Fibroblast of skin of left biceps (primary cell): ENCODE measurements at places on chromosomes 3 and 15.

- DNase-seq, result no peak
These were observed 20.2 kb downstream of the CPOX start for GRCh38 chr3:98573181-98573728.

DNA sequence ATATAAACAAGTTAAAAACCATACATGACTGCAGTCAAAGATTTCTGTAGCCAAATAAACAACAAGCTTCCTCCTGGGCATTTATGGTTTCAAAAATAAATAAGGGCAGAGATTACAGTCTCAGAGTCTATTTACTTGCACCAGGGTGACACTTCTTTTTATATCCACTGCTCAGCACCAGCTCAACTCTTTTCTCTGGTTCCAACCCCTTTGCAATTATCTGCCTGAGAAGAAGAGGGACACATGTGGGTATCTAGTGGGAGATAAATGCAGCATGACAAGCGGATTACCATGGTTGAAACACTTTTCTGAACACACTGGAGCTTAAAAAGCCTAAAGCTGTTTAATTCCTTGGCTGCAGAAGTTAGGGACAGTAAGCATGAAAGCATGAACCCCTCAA is 311.5 kb downstream of the CNTN3 start:
- DNase-seq, result no peak

- no peak for DNase-seq
These were observed 22.5 kb upstream of the BHLHE40 start for GRCh38 chr3:4956738-4957137.

DNA sequence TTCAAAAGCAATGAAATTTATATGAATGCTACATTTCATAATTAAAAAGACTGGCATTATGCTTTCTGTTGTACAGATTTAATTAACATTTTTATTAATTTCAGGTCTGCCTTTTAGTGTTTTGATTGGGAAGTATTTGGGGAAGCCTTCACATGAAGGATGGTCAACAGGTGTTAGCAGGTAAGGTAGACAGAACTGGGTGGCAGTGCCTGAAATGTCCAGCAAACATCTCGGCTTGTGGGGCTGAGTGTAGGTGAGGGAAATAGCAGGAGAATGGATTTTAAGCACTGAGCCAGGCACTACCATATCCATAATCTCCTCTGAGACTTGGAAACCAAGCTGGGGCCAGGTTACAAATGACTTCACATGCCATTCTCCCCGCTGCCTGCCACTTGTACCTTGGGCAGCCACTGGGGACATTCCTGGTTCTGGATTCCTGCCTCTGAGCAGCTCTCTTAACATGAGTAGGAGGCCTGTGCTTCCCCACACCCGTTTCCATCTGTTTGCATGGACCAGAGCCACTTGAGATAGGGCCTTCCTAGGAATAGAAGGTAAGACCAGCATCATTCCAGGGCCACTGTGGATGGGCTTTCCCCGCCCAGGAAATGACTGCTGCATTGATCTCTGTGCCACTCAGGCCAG is 125.9 kb upstream of the HES1 start:
- no peak for DNase-seq

DNA sequence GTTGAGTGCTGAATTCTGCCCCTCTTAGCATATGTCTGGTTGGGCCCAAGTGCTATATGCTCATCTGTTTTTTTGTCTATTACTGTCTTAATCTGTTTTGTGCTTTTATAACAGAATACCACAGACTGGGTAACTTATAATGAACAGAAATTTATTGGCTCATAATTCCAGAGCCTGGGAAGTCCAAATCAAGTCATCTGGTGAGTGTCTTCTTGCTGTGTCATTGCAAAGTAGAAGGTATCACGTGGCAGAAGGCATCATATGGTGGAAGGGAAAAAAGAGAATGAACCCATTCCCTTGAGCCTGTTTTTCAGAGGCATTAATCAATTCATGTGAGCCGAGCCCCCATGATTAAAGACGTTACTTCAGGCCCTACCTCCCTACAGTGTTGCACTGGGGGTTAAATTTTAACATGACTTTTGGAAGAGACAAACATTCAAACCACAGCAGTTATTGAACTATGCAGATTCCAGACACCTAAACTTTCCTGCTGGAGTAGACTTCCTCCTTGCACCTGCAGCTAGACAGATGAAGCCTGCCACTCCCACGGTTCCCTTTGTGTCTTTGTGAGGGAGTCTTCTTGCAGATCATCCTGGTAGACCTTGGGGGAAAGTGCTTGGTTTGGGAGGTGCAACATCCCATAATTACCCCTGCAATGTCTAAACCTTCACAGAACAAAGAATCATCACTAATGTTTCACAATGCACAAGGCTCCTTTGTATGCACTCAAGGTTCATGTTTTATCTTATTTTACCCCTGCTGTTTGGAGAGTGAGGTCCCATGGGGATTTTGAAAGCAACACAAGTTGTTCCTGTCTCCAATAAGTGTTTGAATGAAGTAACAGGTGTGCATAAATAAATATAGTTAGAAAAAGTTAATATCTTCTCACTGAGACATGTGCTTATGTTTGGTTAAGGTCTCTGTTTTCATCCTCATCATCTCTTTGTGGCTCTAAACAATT is 64.7 kb upstream of the XCR1 start:
- no peak for DNase-seq

DNA sequence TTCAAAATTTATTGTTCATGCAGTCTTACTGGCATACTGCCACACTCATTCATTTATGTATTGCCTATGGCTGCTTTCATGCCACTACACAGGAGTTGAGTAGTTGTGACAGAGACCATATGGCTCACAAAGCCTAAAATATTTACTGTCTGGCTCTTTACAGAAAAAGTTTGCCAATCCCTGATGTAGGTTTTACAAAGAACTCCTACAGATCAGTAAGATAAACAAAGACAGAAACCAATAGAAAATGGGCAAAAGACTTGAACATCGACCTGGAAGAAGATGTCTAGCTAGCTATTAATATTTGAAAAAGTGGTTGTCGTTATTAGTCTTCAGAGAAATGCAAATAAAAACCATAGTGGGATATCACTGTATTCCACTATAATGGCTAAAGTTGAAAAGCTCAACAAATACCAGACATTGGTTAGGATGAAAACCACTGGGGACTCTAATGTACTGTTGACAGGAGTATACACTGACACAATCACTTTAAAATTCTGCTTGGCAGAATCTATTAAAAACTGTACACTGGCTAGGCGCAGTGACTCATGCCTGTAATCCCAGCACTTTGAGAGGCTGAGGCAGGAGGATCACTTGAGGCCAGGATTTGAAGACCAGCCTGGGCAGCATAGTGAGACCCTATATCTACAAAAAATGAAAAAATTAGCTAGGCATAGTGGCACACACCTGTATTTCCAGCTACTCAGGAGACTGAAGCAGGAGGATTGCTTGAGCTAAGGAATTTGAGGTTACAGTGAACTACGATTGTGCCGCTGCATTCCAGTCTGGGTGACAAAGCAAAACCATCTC is 87.7 kb downstream of the NEO1 start:
- no peak for DNase-seq

GRCh38 chr3:72633534-72633933 is 214.7 kb downstream of the SHQ1 start:
- no peak for DNase-seq

DNA sequence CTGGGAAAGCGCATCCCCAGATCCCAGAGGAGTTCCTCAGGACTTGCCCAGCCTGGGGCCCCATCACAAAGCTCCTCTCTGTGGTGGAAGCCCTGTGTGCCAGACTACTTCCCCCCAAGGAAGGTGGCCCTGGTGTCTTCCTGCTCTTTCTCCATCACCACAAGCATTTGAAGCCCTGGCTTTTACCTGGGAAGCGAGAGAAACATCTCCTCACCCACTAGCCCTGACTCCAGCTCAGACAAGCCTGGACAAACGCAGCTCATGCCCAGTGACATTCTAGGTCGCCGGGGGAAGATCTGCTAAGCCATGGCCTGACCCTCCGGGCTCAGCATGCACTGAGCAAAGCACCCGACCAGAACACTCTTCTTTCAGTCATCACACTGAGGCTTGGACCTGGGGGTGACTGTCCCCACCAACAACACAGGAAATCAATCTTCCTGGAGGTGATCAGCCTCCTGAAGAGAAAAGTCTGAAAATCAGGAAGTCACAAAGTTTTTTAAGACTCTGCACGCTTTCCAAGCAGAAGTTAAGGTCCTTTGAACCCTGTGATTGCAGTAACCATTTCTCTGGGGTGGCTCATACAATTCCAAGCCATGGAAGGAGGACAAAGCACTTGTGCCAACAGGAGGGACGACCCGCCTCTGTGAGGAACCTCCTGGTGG is 40.8 kb downstream of the KLHL25 start:
- DNase-seq, result no peak

GRCh38 chr3:10370429-10370828 is 49.5 kb upstream of the SEC13 start:
- DNase-seq, result no peak

GRCh38 chr15:87123676-87124382 is 1044.2 kb downstream of the AGBL1 start:
- DNase-seq, result no peak

DNA sequence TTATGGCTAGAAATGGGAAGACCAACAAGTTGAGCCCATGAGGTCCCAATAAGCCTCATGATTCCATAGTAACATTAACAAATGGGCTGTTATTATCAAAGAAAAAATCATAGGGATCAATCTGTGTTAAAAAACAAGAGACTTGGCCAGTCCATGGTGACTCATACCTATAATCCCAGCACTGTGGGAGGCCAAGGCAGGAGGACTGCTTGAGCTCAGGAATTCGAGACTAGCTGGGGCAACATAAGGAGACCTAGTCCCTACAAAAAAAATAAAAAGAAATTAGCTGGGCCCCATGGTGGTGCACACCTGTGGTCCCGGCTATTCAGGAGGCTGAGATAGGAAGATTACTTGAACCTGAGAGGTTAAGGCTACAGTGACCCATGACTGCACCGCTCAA is 124.8 kb downstream of the DMXL2 start:
- no peak for DNase-seq

DNA sequence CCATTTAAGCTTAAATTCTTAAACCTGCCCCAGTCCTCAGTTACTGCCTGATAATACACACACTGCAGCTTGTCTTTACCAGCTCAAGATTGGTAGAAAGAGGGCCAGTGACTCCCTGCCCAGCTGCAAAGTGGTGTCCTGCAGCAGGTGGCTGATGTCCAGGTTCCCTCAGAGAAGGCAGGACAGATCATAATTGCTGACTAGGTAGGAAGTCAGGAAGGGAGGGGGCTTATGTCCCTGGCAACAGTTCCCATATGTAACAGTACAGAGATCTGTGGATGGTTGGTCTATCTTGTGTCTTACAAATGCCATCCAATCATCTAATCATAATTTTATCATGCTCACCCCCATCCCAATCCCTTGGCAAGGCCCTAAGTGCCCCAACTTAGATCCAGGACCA is 492.1 kb upstream of the PPP2R3A start:
- DNase-seq, result no peak

DNA sequence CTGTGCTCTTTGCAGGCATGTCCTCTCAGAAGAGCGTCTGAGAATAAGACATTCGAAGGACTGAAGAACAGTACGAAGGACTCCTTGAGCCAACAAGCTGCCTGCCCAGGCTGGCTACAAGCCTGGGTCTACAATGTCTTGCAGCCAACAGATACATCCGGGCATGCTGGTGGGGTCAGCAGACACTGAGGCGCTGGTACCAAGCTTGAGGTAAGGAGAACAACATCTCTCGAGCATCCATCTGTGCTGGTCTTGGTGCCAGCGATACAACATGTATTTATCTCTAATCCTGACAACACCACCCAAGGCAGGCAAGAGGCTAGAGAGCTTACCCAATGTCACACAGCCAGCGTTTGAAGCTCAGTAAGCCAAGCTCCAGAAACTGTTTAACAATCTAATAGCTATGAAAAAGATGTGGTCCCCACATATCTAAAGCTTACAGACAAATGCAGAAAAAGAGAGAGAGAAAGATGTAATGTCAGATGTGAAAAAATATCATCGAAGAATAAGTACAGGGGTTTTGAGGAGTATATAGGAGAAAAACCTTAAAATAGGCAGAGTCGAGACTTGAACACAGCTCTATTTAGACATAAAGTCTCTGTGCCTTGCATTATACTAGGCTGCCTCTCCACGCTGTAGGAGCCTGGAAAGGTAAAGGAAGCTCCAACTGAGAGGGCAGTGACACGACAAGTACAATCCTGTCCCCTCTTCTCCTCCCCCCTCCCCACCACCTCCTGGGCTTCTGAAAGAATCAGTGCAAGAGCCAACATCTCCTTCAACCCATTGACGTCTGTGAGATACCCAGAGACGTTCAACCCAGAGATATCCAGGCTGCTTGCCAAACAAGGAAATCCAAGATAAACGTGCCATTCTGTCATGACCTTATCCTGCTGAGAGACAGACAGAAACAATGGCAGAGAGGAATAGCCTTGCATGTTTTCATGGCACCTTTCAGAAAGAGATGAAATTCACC is 39.4 kb downstream of the WWTR1 start:
- DNase-seq, result no peak

GRCh38 chr3:13376091-13376490 is 44.0 kb downstream of the NUP210 start:
- DNase-seq, result no peak

GRCh38 chr15:93527374-93528050 is 438.5 kb upstream of the RGMA start:
- DNase-seq, result no peak

DNA sequence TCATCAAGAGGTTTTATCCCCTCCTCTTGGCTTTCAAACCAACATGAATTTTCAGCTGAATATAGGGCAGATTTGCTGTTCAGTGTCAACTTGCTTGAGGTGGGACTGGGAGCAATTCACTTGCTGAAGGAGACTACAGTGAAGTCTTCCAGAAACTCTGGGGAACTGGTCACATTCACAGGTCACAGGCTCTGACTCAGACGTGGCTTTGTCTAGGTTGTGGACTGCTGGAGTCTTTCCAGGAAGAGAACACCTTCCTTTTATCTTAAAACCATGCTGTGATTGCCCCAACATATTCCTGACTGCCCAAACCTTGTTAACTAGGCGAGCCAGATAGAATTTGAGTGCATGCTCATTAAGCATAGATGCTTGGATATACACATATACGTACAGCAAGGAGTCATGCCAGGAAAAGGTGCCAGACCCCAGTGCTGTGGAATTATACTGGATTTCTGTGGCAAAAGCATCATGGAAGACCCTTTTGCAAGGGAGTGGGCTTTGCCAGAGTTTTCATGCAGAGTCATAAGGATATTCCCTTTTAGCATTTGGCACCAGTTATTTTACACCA is 399.1 kb upstream of the TBL1XR1 start:
- no peak for DNase-seq

DNA sequence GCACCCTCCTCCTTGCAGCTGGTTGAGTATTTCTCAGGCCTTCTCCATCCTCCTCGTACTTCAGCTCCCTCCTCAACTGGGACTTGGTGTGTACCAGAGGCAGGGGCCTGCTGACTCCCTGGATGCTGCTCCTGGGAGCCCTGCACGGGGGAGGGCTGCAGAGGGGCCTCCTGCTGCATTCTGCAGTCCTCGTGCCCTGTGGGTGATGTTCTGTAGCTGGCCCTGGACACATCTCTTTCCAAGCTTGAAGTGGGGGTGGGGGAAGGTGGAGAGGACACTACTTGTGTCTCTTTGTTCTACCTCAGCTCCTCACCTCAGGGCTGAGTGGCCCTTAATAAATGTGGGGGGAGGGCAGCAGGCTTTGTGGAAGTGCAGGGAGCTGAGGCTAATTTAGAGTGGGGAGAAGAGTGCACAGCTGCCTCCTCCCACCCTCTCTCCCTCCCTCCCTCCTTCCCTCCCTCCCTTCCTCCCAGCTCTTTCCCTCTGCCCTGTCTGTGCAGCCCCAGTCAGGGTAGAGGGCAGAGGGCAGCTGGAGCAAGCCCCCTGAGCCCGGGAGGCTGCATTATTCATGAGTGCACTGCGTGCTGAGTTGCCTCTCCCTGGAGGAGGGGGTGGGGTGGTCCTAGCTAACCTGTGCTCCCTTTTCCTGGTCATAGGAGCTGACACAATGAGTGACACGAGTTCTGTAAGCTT is 3.7 kb upstream of the GRM2 start:
- DNase-seq, result no peak

GRCh38 chr3:16647668-16648067 is 42.4 kb upstream of the DAZL start:
- no peak for DNase-seq
